ENCODE measurements at places on chromosomes 11 and 22. TPM values are rescaled to one million over a fixed set of nuclear protein-coding genes. Genes with fewer than 3 reads are reported as not detected.
A peak's percentile ranks its signal among the peaks of the same experiment; 100 is the strongest.

Gene ASCL3
- total RNA-seq, result not detected

Gene SHISAL1
- total RNA-seq, result 14.6 TPM

Gene TRIM49
- total RNA-seq, result not detected

- no peak for DNase-seq
These were observed 146.5 kb upstream of the MTMR2 start for GRCh38 chr11:96070453-96070852.

DNA sequence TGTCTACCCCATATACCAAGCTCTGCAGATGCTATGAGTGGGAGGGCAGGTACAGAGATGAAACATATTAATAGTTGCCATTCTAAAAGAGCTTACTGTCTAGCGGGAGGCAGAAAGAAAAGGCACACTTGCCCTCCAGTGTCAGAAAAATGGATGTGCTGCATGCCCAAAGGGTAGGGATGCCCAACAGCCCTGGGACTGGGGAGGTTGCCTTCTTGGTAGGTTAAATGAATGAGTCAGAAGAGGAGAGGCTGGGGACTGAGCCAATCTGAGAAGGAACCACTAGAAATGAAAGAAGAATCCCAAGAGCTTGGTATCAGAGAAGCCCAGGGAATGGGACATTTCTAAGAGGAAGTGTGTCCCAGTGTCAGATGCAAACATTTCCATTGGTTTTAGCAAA lies 1.2 kb downstream of the BIRC3 start:
- no peak for DNase-seq

GRCh38 chr22:21622919-21623647 lies 6.7 kb downstream of the YDJC start:
- peak; percentile 37 for DNase-seq

Gene TRPM5
- total RNA-seq, result 0.27 TPM

DNA sequence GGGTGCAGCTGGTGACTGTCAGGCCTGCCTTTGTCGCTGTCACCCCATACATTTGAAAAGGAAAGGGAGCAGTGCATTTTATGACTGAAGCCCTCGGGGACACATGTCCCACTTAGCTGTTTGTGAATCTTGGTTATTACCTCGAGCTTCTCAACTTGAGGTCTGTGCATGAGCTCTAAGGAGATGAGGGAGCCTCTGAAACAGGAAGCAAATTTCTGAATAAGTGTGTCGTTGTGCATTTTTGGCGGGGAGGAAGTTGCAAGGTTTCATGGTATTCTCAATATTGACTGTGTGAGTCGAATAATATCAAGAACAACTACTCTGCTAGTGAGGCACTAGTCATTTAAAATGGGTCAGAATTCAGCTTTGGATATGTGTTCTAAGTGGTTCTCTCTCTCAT lies 149.7 kb upstream of the PLET1 start:
- DNase-seq, result no peak

Gene SLC36A4
- total RNA-seq, result 36.9 TPM

DNA sequence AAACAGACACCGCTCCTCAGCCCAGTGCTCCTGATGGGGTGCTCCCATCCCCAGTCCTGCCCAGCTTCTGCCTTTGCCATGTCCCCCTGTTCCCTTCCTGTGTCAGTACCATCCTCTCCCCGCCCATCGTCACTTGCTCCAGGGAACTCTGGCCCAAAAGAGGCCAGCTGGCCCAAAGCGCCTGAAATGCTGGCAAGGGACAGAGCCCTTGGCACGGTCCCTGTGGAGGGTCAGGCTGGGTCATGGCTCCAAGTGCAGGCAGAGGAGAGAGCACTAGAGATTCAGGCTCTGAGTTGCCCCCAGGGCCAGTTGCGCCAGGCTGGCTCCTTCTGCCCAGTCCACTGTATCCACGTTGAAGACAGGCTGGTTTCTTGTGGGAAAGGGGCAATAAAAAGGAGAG lies 8.4 kb upstream of the HDHD5 start:
- peak; percentile 67 for DNase-seq

Gene PKDREJ
- under 0.01 TPM for total RNA-seq

DNA sequence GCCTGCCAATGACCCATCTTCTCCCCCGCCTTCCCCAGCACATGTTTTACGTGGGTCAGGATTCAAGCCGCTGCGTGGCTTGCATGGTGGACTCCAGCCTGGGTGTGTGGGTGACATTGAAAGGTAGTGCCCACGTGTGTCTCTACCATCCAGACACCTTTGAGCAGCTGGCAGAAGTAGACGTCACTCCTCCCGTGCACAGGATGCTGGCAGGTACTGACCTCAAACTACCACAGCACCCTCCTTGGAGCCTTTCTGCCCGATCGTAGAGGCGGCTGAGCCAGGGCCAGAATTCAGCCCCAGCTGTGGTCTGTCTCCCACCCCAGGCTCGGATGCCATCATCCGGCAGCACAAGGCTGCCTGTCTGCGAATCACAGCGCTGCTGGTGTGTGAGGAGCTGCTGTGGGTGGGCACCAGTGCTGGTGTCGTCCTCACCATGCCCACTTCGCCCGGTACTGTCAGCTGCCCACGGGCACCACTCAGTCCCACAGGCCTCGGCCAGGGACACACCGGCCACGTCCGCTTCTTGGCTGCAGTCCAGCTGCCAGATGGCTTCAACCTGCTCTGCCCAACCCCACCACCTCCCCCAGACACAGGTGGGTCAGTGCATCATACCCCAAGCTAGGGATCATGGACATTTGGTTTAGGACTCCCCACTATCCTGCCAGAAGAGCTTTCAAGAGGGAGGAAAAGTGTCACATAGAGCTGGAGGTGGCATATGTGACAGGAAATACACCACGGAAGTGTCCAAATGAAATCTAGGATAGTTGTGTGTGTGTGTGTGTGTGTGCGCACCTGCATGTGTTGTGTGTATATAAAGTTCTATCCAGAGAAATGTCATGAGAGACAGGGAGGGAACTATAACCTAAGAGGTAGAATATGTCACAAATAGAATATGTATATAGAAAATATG lies 10.6 kb upstream of the RELT start:
- DNase-seq, result peak; percentile 50

Gene CTR9
- total RNA-seq, result 31.8 TPM

GRCh38 chr22:29133603-29134133 lies 60.8 kb downstream of the KREMEN1 start:
- no peak for DNase-seq

Gene TRMU
- 41.6 TPM for total RNA-seq

Gene TMEM132A
- total RNA-seq, result 69.1 TPM

- DNase-seq, result no peak
These were observed 74.1 kb downstream of the PRSS23 start for GRCh38 chr11:86874304-86875056.

DNA sequence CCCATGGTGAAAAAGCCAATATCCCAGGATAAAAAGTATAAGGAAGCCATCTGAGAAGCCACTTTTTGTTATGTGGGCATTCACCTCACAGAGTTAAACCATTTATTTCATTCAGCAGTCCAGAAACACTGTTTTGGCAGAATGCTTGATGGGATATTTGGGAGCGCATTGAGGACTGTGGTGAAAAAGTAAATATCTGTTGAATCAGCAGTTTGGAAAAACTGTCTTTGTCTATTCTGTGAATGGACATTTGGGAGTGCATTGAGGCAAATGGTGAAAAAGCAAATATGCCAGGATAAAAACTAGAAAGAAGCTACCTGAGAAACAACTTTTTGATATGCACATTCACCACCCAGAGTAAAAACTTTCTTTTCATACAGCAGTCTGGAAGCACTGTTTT lies 276.2 kb upstream of the TRIM48 start:
- no peak for DNase-seq

Gene TTC38
- 15.3 TPM for total RNA-seq

Gene DKK3
- 140 TPM for total RNA-seq

Gene SLC1A2
- 135 TPM for total RNA-seq

GRCh38 chr22:42805016-42805997 lies 51.8 kb downstream of the ARFGAP3 start:
- no peak for DNase-seq

- no peak for DNase-seq
These were observed 490.1 kb downstream of the OPCML start for GRCh38 chr11:133041928-133042882.

GRCh38 chr22:24030186-24030702 lies 19.1 kb downstream of the CABIN1 start:
- DNase-seq, result no peak

- DNase-seq, result peak; percentile 81
These were observed 6.6 kb downstream of the TSPAN4 start for GRCh38 chr11:849104-849824.

DNA sequence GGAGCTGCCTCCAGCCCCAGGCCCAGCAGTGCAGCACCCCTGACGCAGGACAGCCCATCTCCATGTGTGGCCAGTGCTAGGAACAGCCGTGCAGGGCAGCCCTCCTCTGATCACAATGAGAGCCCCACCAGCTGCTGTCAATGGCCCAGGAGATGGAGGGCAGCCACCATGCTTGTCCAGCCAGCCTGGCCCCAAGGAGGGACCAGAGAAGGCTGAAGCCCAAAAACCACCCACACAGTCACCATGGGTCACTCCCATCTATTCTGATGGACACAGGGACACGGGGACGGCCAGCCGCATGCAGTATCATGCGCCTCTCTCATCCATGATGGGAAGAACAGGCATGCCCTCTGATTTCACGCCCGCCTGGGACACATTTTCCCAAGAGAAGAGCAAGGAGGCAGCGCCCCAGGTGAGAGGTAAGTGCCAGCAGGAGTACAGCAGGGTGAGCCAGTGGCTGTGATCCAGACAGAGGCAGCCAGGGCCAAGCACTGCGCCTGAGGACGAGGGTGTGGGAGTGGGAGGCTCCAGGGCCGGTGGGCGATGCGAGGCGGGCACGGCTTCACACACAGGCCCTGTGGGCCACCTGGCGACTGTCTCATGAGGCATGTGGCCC lies 33.6 kb upstream of the GNB1L start:
- DNase-seq, result no peak

DNA sequence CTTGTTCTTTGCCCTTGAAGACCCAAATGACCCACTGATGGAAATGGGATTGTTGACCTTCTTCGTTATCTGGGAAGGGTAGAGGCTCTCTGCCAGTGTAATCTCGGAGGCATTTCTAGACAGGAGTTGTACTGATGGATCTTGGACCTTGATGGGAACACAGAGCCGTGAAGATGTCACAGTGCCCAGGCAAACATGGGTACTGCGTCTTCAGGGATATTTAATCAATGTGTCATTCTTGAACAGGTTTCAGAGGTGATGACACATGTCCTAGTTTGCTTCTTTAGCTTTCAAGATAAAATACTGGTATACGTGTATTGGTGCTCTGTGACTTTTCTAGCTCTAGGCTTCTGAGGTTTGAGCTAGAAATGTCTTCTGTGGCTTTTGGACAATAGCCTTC lies 6.2 kb downstream of the LDLRAD3 start:
- no peak for DNase-seq

- DNase-seq, result no peak
These were observed 68.3 kb downstream of the DDIAS start for GRCh38 chr11:82969811-82970210.

DNA sequence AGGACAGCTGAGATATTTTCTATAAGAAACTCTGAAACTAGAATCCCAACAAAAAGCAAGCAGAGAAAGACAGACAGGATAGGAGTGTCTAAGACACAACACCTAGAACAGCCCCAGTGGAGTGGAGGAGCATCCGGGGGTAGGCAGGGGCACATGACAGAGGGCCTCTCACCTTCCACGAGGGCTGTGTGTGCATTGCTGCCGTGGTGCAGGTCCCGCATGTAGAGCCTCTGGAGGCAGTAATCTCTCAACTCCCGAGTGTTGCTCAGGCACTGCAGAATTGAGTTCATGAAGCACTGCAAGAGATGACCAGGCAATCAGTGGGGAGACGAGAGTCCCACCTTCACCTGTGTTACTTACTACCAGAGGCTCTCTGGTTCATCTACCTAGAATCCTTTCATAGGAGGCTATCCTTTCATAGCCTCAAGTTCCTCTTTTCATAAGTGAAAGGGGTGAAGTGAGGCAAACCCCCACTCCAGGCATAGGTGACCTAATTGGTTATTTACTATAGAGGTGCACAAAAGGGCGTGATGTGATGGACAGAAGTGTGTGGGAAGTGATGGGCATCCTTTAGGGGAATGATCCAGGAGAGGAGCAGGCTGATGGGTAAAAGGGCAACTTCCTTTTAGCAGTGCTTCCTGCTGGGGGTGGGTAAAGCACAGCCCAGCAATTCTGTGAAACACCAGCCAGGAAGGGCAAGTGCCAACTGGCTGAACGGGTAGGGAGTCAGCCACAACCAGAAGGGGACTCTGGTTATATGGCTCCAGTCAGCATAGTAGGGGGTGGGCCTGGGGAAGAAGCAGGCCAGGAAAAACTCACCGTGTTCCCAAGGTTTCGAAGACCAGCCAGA lies 13.1 kb upstream of the MFRP start:
- no peak for DNase-seq

GRCh38 chr11:67500831-67501715 lies 4.1 kb downstream of the PITPNM1 start:
- no peak for DNase-seq

Gene SEC14L2
- 5.5 TPM for total RNA-seq

- DNase-seq, result no peak
These were observed 10.4 kb downstream of the P2RY2 start for GRCh38 chr11:73228268-73229134.

GRCh38 chr11:72814286-72815109 lies at the start of gene ATG16L2:
Gene ATG16L2 (plus strand): TSS chr11:72814411. CDS start chr11:72814446, 35 bp downstream.
- peak; percentile 94 for DNase-seq

Gene PSMD13
- 47.7 TPM for total RNA-seq

Gene AP1B1
- total RNA-seq, result 35.4 TPM

GRCh38 chr11:115623021-115623451 lies 118.8 kb upstream of the CADM1 start:
- DNase-seq, result no peak

- DNase-seq, result no peak
These were observed 33.1 kb upstream of the PICALM start for GRCh38 chr11:86101941-86102407.

Gene NLRX1
- total RNA-seq, result 3.6 TPM

GRCh38 chr11:12243911-12244550 lies 133.3 kb upstream of the PARVA start:
- DNase-seq, result no peak

Gene CDC42EP2
- 10.1 TPM for total RNA-seq

- no peak for DNase-seq
These were observed 117.6 kb downstream of the C11orf58 start for GRCh38 chr11:16856022-16856471.

Gene GAL3ST3
- total RNA-seq, result 8.1 TPM

Gene CACNA1I
- total RNA-seq, result 0.91 TPM

Gene HPX
- total RNA-seq, result 4.4 TPM

DNA sequence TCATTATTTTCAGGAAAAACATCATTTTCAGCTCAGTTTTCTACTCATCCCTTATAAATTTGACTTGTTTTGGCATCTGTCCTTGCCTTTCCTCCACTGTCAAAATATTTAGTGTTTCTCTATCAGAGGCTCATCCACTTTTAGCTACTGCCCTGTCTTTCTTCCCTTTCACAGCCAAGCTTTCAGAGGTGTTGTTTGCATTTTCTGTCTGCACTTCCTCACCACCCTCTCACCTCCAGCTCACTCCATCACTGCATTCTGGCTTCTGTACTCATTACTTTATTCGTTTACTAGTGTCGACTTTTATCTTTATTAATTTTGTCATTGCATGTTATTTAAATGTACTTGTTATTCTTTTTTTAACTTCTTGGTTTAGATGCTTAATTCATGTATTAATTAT lies 26.7 kb upstream of the NNMT start:
- DNase-seq, result no peak

GRCh38 chr11:100948936-100949335 lies 180.7 kb downstream of the PGR start:
- no peak for DNase-seq
